ENCODE measurements at places on chromosomes 1 and 21.

DNA sequence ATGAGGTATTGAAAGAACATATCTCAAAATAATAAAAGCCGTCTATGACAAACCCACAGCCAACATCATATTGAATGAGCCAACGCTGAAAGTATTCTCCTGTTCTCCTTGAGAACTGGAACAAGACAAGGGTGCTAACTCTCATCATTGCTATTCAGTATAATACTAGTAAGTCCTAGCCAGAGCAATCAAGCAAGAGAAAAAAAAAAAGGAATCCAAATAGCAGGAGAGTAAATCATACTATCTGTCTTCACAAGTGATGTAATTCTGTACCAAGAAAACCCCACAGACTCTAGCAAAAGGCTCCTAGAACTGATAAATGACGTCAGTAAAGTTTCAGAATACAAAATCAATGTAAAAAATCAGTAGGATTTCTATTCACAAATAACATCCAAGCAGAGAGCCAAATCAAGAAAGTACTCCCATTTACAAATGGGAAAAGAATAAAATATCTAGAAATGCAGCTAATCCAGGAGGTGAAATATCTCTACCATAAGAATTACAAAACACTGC lies 1632.8 kb downstream of the NCAM2 start:
- DNase-seq, result no peak

GRCh38 chr21:44433791-44434567 lies 21.3 kb upstream of the LRRC3 start:
- no peak for DNase-seq

- DNase-seq, result peak; percentile 24
Observed at GRCh38 chr1:52927212-52928014, at the start of gene SCP2. Gene SCP2, plus strand, starts transcription at chr1:52927276. Its CDS starts 121 bp downstream, at chr1:52927397.

- DNase-seq, result no peak
Observed at GRCh38 chr1:119594376-119594775, 53.7 kb downstream of the ZNF697 start.

GRCh38 chr1:8025061-8025670 lies 943 bp downstream of the ERRFI1 start:
- no peak for DNase-seq

- DNase-seq, result no peak
Observed at GRCh38 chr1:235009074-235009473, 119.6 kb downstream of the TOMM20 start.

DNA sequence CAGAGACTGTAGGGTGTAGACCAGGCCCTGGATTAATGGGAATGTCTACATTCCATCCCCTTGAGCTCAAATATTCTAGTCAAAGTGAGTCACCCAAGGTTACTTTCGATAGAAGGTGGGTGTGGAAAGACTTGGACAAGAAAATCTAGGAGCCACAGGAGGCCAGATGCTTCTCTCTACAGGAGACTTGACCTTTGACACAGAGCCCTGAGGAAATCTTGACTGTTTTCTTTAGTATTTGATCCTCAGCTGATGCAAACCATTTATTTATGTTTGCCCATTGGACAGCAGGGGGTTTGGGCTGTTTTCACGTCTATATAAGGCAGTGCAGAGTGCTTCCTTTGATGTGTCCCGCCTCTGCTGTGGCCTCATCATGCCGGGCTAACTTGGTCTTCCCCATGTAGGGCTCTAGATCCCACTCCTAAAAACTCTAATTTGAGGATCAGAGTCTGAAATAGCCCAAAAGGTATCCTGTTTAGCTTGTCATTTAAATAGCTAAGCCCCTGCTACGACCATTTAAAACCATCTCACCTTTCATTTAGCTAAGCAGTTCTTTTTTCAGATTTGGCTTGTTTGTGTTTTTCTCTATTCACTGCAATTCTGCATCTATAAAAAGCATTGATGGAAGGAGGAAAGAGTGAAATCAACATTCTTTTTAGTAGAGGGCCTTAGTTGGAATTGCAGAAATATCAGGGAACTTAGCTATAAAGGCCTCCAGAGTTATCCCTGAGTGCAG lies 15.5 kb upstream of the MAP3K7CL start:
- no peak for DNase-seq

GRCh38 chr1:205241366-205242030 lies 13.8 kb downstream of the TMCC2 start:
- no peak for DNase-seq

DNA sequence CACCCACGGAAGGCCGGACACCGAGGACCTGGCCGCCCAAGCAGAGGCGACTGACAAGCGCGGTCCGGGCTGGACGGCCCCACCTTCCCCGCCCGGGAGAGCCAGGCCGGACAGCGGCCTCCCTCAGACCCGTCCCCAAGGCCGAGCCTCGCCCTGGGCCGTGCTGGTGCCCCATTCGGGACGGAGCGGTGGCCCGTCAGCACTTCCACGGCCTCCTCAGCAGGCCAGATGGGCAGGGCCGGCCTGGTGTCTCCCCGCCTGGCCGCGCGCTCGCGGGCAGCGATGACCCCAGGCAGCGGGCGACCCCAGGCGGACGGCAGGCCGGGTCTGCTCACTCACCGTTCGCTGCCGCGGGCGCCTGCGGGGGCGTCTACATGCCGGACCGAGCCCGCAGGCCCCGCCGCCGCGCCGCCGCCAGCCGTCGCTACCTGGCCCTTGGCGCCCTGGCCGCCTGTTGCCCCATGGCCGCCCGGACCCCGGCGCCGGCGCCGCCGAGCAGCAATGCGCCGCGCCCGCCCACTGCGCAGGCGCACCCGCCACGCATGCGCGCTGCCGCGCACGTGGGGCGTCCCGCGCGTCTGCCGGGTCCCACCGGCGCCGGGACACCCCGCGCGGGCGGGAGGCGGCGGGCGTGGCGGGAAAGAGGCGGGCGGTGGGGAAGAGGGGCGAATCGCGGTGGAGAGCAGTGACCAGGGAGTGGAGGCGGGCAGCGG lies at the start of gene NADK:
TSS of gene NADK (minus strand) at position 521 of the 713 bp plus-strand sequence. CDS start 13,064 bp downstream, outside the sequence.
- DNase-seq, result no peak

- no peak for DNase-seq
Observed at GRCh38 chr21:45050797-45051489, 23.4 kb upstream of the ADARB1 start.

GRCh38 chr1:32241001-32241763 lies 5.8 kb upstream of the FAM167B start:
- no peak for DNase-seq

- no peak for DNase-seq
Observed at GRCh38 chr1:89962024-89962741, 32.7 kb upstream of the ZNF326 start.

- DNase-seq, result no peak
Observed at GRCh38 chr21:38912789-38913119, 107.0 kb downstream of the ETS2 start.

DNA sequence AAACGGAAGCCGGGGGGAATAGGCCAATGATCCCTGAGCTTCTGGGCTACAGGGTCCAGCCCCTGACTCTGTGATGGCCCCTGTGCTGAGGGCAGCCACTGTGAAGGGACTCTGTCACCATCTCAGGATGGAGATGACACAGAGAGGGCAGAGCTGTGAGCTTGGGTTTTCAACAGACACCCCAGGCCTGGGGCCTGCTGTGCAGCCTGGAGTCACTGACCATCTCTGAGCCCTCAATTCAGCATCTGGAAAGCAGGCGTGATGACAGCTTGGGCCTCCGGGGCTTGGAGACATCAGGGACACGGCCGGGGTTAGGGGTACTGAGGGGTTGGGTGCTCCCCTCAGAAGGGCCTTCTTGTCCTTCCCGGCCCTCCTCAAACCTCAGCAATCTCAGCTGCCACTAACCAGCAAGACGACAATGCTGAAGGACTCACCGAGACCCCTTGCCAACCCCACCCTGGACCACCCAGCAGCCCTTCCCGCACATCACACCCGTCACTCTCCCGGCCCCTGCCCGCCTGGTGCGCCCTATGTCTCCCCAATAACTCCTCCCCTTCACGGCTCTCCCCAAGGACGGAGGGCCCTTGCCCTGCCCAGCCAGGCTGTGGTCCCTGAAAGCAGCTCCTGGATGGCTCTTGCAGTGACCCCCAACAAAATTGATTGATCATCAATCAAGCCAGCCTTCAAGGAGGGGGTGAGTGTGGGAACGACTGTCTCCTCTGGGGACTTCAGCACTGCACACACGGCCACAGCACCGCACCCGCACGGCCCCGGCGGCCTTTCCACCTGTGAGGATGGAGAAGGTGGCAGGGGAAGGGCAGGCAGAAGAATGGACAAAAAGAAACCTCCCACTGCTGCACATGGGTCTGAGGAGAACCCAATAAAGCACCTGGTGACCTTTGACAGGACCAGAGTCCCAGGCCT lies 4.3 kb downstream of the MEGF6 start:
- no peak for DNase-seq

DNA sequence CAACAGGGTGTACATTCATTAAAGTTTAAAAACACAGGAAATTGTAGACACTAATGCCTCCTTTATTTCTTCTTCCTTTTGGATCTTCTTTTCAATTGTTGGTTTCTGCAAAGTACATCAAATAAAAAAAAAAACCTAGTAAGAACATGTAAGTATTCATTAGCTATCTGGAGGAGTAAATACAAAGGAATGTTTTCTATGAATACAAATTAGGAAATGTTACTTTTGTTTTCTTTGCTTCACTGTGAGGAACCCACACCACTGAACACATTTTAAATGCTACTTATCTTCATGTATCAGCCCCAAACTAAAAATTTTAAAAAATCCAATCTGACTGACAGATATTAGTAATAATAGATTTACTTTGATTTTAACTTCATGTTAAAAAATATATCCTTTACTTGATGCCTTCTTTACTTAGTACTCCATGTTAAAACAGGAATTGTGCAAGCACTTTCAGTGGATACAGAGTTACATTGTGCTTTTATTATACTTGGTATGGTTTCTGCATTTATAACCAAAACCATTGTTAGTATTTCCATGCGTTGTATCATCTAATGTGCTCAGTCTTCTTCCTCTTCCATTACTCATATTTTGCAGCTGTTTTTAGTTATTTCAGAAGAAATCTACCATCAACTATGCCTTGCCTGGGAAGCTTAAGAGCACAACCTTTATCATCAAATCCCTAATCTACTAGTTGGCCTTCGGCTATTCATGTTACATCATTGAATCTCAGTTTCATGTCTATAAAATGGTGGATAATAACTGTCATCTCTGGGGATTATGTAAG lies 236.9 kb upstream of the DPYD start:
- DNase-seq, result no peak

- DNase-seq, result no peak
Observed at GRCh38 chr1:94156096-94156625, 35.2 kb upstream of the ABCA4 start.
